ENCODE measurements at places on chromosomes 12 and 14.

DNA sequence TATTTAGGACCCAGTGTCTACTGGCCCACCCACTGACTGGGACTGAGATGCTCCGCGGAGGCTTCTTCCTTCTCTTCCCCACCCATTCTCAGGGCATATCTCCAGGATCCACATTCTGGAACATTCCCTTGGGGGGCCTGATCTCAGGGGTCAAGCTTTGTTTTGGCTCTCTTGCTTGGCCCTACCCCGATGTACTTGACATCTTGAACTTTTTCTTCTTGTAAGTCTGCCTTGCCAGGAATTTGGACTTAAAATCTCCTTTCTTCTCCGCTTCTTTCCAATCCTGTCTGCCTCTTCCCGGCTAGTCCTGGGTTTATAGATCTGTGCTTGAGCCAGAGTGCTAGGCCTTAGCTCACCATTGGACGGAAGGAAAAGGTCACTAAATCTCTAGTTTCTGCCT lies 22.1 kb downstream of the DACT1 start:
- DNase-seq = no peak

- no peak for DNase-seq
Observed at GRCh38 chr12:5909560-5909959, 35.5 kb downstream of the ANO2 start.

DNA sequence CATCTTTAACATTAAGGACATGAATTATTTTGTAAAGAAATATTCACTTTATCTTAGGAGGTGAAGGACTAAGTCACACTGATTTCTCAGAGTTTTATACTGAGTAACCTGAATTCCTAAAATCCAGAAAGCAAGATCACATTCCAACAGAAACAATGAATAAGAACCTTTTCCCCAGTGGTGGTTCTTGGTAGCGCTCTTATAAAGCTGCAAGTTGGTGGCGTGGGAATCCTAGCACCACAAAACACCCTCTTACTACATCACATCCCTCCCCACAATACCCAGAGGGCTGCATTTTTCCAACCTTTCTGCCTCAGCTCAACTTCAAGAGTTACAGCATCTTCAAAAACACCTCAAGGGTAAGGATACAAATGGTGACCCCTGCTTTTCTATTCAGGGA lies 44.0 kb upstream of the SMUG1 start:
- no peak for DNase-seq

GRCh38 chr14:100564512-100564911 lies 22.7 kb downstream of the BEGAIN start:
- DNase-seq = no peak

GRCh38 chr12:50706606-50707005 lies 57.3 kb upstream of the ATF1 start:
- DNase-seq = no peak

Data from anterior cingulate cortex (tissue), 58 donors.